Activated CD8-positive, alpha-beta memory T cell treated with anti-CD3 and anti-CD28 coated beads for 1 hour (primary cell): ENCODE measurements at places on chromosomes 4 and X.

GRCh38 chr4:22416403-22416802 lies 99.5 kb downstream of the ADGRA3 start:
- DNase-seq: no peak

- no peak for DNase-seq
Observed at GRCh38 chr4:2832309-2832980, 11.2 kb upstream of the ADD1 start.

- no peak for DNase-seq
Observed at GRCh38 chr4:143054971-143055370, 129.7 kb upstream of the USP38 start.

GRCh38 chrX:21383546-21383945 lies 9.3 kb downstream of the CNKSR2 start:
- DNase-seq: no peak
